ENCODE measurements at places on chromosomes 1 and 21.

DNA sequence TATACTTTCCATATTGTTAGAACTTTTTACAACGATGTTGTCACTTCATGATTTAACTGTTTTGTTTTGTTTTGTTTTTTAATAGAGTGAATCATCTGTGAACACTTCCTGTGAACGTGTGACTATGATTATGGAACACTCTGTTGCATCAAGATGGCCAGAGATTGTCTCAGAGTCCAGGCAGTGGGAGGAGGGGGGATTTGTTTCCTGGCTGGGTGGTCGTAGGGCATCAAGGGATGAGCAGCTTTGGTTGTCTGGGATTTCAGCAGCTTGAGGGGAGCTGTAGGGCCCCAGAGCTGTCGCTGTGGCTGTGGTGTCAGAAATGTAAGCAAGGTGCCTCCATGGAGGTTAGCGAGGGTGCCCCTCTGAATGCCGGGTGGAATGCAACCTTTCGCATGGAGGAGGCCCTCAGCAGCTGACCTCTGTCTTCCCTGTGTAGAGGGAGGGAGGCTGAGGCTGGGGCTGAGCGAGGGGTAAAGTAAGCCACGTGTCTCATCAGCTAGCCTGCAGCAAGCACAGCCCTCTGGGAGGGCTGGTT is 21.4 kb downstream of the NEK2 start:
- H3K4me1 ChIP-seq = peaks cover 2% of the 10 kb centered on the region
- no peak for DNase-seq
- no peaks in the 10 kb centered on the region for H3K36me3 ChIP-seq
- H3K27ac ChIP-seq = no peak overlapping the region
- no peak overlapping the region for H3K4me3 ChIP-seq

DNA sequence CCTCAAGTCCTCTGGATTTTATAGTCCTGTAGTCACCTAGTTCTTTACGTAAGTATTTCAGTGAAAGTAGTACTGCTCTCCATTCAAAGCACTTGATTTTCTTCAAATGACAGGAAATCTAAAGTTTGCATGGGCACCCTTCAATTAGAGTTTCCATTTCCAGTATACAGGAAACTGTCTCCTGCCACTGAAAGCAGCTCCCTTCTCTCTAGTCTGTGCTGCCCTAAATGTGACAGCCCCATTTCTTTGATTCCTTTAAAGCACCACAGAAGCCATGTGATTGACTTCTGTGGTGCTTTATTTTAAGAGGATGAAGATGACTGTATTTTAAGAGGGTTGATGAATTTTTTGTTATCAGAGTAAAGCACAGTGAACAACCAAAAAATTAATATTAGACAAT is 226.1 kb downstream of the DNAH14 start:
- no peaks in the 10 kb centered on the region for H3K4me1 ChIP-seq
- H3K4me3 ChIP-seq = no peak overlapping the region
- H3K27me3 ChIP-seq = no peaks in the 10 kb centered on the region
- H3K36me3 ChIP-seq = no peaks in the 10 kb centered on the region
- no peak for DNase-seq

GRCh38 chr1:23910553-23911246 is 2.5 kb downstream of the CNR2 start:
- DNase-seq = no peak
- H3K36me3 ChIP-seq = no peaks in the 10 kb centered on the region
- no peaks in the 10 kb centered on the region for H3K4me1 ChIP-seq
- no peak overlapping the region for H3K27ac ChIP-seq

DNA sequence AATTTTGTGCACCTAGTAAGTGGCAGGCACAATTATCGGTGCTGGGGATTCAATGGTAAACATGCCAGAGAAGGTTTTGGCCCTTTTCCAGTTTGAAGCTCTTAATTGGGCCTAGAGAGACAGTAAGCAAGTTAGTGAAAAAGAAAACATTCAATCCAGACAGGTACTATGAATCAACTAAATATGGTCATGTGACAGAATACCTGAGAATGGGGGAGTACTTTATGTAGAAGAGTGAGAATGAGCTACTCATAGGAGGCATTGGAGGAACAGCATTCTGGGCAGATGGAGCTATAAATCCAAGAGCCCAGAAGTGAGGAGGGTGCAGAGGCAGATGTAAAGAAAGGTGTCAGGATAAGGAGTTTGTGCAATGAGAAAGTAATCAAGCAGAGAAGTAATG is 1017.9 kb downstream of the ADGRL2 start:
- no peak for DNase-seq
- no peaks in the 10 kb centered on the region for H3K27me3 ChIP-seq
- H3K4me1 ChIP-seq = no peaks in the 10 kb centered on the region
- H3K36me3 ChIP-seq = no peaks in the 10 kb centered on the region
- no peak overlapping the region for H3K4me3 ChIP-seq
- H3K27ac ChIP-seq = no peak overlapping the region

DNA sequence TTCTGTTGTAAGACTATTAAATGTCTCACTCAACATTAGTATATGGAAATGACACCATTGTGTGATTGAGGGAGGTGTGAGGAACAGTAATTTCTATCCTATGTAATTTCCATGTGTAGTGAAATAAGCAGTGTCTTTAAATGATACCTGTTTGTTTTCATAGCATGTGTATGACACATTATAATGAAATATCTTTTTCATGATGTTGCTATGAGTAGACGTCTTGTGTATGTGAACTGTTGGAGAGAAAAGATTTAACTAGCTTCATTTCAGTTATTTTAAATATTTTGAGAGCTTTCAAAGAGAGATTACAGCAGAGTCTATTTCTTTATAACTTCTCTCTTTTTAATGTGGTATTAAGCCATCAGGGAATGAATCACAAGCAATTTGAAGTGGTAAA is 71.5 kb upstream of the QSOX1 start:
- DNase-seq = no peak
- peaks cover 2% of the 10 kb centered on the region for H3K36me3 ChIP-seq
- H3K4me3 ChIP-seq = no peak overlapping the region
- H3K27ac ChIP-seq = no peak overlapping the region
- no peaks in the 10 kb centered on the region for H3K27me3 ChIP-seq

- H3K36me3 ChIP-seq = no peaks in the 10 kb centered on the region
- H3K4me3 ChIP-seq = no peak overlapping the region
- peaks cover 9% of the 10 kb centered on the region for H3K4me1 ChIP-seq
- H3K27ac ChIP-seq = no peak overlapping the region
Measured at GRCh38 chr1:43286115-43286514, 734 bp upstream of the C1orf210 start.

- H3K27me3 ChIP-seq = no peaks in the 10 kb centered on the region
- no peak overlapping the region for H3K4me3 ChIP-seq
- no peak for DNase-seq
- no peaks in the 10 kb centered on the region for H3K4me1 ChIP-seq
- no peaks in the 10 kb centered on the region for H3K36me3 ChIP-seq
Measured at GRCh38 chr1:52098139-52098871, 42.2 kb downstream of the BTF3L4 start.

DNA sequence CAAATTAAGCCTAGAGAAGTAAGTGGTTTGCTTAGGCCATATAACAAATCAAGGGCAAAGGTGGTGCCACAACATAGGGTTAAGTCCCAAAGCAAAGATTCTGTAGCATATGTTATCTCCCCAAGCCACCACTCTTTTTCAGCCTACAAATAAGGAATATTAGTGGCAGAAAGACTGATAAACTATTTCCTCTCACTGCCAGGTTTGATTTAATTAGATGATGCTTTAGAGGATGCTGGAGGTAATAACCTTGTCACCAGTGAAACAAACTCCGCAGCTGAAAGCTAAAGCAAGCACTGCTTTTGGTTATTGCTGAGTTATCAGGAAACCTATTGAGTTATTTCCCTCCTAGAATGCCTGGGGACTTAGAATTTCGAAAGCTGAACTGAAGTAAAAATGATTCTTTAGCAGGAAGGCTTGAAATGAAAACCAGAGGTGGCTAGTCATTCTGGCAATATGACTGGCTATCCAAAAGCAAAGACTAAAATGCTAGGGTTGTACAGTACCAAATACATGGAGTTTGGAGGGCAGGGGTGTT is 145.2 kb downstream of the SYT2 start:
- no peak overlapping the region for H3K27ac ChIP-seq
- no peak for DNase-seq
- H3K36me3 ChIP-seq = no peaks in the 10 kb centered on the region
- no peak overlapping the region for H3K4me3 ChIP-seq

DNA sequence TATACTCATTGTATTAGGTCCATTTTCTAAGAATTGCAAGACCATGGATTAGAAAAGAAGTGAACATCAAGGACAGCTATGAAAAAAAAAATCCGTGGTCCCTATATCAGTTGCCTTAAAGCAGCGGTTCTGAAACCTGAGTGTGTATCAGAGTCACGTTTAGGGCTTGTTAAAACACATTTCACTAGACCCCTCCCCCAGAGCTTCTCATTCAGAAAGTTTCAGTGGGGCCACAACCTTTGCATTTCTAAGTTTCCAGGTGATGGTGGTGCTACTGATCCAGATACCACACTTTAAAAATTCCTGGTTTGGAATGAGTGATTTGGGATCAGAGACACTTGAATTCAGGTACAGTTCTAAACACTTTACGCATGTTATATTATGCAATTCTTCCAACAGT is 96.1 kb upstream of the PRMT6 start:
- no peaks in the 10 kb centered on the region for H3K4me1 ChIP-seq
- H3K4me3 ChIP-seq = no peak overlapping the region
- no peaks in the 10 kb centered on the region for H3K36me3 ChIP-seq
- no peak overlapping the region for H3K27ac ChIP-seq
- DNase-seq = no peak
- H3K27me3 ChIP-seq = no peaks in the 10 kb centered on the region

DNA sequence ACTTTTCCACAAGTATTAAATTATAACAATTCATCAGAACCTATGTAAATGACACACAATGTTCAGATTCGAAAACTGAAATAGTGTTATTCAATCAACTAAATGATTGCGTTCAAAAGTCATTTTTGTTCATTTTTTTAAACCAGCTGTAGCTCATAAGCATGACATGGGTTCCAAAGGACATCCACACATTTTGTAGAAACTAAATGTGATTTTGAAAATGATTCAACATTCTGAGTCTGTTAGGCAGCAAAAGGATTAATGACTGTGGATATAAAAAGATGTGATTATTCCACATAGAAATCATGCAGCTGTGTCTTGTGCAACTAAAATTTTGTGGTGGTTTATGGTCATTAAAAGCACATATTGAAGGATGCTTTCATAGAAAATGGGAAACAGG is 204.5 kb downstream of the BRINP3 start:
- DNase-seq = no peak
- no peak overlapping the region for H3K27ac ChIP-seq
- no peaks in the 10 kb centered on the region for H3K4me1 ChIP-seq
- no peak overlapping the region for H3K4me3 ChIP-seq
- H3K27me3 ChIP-seq = no peaks in the 10 kb centered on the region
- H3K36me3 ChIP-seq = no peaks in the 10 kb centered on the region

DNA sequence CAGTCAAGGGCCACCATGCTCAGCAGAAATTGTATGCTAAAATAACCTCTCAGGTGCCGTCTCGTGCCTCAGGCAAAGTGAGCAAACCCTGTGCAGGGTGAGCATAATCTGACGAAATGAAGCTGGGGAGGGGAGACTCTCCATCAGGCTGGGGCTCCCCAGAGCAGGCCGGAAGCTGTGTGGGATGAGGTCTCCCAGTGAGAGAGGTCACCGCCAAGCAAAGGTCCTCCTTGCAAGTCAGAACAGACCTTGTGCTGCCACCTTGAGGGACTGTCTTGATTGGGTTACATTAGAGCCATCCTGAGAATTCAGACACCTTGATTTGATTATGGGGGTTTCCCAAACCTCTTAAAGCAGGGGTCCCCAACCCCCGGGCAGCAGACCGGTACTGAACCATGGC is 64.2 kb downstream of the ZNF684 start:
- H3K36me3 ChIP-seq = no peaks in the 10 kb centered on the region
- H3K27ac ChIP-seq = no peak overlapping the region
- no peaks in the 10 kb centered on the region for H3K4me1 ChIP-seq
- no peak for DNase-seq
- H3K27me3 ChIP-seq = no peaks in the 10 kb centered on the region

DNA sequence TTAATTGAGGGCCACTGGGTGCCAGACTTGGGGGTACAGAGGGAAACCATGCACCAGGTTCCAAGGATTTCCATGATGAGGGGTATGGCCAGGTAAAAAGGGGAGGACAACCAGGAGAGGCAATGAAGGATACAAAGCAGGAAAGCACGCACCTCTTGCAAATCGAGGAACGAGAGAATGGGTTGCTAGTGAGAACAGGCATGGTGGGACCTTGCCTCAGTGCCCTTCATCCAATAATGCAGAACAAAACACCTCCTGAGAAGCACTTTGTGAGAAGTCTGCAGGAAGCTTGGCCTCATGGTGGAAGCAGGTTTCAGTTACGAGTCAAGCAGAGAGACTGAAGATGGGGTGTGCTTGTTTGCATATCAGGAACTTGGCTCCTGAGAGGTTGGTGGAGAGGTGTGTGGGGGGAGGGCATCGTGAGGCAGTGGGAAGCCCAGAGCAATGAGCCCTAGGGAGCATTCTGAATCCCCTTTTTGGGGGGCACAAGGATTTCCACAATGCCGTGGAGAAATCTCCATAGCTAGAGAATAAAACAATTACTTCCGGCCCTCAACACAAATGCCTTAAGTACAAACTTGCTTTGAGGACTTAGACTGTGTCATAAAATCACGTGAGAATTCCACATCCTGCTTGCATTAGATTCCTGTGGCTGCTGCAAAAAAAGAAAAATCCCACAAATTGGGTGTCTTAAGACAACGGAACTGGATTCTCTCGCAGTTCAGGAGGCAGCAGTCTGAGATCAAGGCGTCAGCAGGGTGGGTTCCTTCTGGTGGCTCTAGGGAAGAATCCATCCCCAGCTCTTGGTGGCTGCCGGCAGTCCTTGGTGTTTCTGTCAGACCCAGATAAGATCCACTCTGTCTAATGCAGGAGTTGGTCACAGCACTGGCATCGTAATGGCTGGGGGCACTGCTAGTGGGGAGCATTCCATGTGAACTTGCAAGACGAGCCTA is 54.9 kb upstream of the BACE2 start:
- H3K27me3 ChIP-seq = no peaks in the 10 kb centered on the region
- no peak overlapping the region for H3K27ac ChIP-seq
- H3K4me3 ChIP-seq = no peak overlapping the region

- no peaks in the 10 kb centered on the region for H3K27me3 ChIP-seq
- no peak overlapping the region for H3K27ac ChIP-seq
- no peak overlapping the region for H3K4me3 ChIP-seq
- no peak for DNase-seq
- H3K4me1 ChIP-seq = peaks cover 1% of the 10 kb centered on the region
Measured at GRCh38 chr1:197674286-197674685, 101.0 kb downstream of the DENND1B start.

GRCh38 chr1:154879038-154879421 is 8.9 kb upstream of the KCNN3 start:
- no peaks in the 10 kb centered on the region for H3K27me3 ChIP-seq
- no peaks in the 10 kb centered on the region for H3K36me3 ChIP-seq
- peaks cover 3% of the 10 kb centered on the region for H3K4me1 ChIP-seq
- no peak overlapping the region for H3K27ac ChIP-seq
- H3K4me3 ChIP-seq = no peak overlapping the region
